ENCODE measurements at places on chromosomes 12 and 14.
A peak's percentile ranks its signal among the peaks of the same experiment; 100 is the strongest.

GRCh38 chr12:62919838-62920237 is 15.1 kb downstream of the PPM1H start:
- DNase-seq: peak; percentile 59

- peak; percentile 1 for DNase-seq
These were observed 360.4 kb downstream of the MED13L start for GRCh38 chr12:115916910-115917668.

DNA sequence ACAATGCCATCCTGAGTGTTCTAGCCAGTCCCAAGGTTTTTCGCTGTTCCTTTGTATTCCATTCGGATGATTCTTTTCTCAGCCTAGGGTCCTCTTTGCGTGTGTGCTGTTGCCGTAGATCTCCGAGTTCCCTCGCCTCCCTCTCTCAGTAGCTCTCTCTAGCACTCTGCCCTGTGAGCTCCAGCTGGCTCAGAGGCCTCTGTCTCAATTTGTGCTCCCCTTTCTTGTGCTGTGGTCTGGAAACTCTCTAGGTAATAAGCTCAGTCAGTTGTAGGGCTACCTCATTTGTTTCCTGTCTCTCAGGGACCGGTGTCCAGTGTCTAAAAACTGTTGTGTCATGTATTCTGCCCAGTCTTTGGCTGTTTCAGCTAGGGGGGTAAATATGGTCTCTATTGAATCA is 179.3 kb downstream of the PCNX1 start:
- DNase-seq: no peak

DNA sequence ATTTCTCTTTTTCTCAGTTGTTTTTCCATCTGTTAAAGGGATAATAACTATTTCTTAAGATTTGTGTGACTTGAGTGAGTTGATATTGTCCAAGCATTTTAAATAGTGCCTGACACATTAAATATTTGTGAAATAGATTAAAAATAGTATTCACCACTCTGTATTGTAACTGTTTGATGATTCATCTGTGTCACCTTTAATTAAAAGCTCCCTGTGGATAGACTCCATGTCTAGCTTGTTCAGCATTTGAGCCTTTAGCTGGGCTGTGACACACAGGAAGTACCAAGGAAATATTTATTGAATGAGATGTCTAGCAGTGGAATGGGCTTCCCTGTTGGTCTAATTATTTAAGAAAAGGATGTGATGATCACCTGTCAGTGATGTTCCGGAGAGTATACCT is 1.8 kb upstream of the GLIPR1L2 start:
- DNase-seq: peak; percentile 42

DNA sequence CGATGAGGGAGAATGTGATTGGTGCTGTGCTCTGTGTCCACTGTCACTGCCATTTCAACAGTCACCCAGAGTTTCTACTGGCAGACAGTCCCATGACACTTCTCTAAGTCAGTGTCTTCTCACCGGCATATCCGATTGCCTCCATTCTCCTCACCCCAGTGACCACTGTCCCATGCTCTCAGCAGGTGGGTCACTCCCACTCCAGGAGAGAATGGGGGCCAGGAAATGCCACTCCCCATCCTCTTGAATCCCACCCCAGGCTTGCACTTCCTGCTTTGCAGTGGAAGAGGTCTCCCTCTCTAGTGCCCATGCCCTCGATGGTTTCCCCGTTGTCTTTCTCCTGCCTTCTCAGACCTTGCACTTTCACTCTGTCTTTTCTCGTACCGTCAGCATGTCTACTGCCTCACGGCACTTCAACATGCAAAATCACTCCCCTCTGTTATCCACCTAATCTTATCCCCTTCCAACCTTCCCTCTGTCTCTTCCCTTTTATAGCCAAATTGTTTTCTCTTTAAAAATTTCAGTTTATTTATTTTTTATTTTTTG is 2.2 kb upstream of the EP400 start:
- no peak for DNase-seq

GRCh38 chr12:68393417-68393816 is 61.3 kb upstream of the MDM1 start:
- no peak for DNase-seq

DNA sequence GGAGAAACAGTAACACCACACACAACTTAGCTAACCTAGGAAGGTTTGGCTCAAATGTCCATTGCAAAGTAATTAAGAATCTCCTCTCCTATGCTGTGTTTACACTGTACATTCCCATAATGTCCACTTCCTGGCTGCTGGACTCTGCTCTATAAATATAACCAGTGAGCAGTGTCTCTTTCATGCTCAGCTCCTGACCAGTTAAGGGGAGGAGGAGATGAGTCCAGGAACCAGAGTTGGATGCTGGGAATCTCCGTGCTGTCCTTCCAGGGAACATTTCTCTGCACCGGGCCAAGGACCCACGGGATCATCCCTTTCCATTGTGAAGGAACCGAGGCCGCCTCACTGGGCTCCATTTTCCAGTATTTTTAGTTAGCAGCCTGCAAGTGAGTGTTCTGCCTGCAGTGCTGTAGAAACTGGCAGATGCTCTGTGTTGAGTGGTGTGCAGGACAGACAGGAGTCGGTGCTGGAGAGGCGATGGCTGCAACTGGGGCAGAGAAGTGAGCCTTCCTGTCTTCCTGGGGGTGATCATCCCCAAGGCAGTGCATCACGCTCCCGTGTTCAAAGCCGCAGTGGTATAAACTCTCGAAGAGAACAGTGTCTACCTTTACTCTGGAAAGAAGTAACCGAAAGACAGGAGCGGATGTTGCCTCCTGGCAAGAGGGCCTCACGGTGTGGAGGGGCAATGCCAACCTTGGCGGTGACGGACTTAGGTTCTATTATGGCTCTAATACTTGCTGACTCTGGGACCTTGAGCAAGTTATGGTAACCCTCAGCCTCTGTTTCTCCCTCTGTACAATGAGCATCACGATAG is 195.5 kb downstream of the CACNA1C start:
- peak; percentile 50 for DNase-seq

DNA sequence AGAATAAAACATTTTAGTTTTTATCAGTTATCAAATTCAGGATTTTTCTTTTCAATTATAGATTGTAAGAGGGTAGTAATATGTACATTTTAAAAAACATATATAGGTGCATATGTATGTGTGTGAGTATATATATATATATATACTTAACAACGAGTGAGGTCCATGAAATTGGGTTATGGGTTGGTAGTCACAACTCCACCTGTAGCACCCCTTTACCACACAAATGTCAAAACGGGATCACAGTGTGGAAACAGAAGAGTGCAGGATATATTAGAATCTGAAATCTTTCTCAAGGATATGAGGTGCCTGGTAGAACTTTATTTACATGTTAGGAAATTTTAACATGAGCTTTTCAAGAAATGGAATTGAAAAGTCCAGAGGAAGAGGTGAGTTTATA is 31.3 kb downstream of the MIA2 start:
- peak; percentile 47 for DNase-seq

- no peak for DNase-seq
These were observed 380.0 kb downstream of the DIO2 start for GRCh38 chr14:79831195-79831892.

DNA sequence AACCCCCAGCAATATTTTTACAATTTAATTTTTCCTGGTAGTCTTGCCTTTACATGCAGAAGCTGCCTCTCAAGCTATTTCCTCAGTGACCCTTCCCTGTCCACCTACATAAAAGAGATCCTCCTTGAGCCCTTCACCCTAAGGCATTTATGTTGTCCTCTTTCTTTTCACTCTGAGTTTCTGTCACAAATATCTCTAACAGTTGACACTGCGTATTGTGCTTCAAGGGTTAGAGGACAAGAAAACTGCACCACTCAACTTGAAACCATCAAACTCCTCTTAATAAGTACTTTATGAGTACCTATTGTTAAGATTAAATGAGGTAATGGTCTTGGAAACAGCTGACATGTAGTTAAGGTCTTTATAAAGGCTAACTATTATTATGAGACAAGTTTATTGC is 557.7 kb downstream of the TRHDE start:
- no peak for DNase-seq

DNA sequence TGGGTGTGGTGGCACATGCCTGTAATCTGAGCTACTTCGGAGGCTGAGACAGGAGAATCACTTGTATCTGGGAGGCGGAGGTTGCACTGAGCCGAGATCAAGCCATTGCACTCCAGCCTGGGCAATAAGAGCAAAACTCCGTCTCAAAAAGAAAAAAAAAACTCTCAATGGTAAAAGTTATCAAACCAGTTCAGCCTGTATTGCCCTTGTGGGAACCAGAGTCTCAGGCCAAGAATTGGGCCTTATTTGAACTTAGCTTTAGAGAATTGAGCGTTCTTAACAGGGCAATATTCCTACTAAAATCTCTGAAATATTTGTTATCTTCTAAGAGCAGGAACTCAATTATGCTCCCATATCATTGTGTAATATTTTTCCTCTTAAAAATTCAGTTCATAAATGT is 7.7 kb upstream of the MDM2 start:
- DNase-seq: no peak

DNA sequence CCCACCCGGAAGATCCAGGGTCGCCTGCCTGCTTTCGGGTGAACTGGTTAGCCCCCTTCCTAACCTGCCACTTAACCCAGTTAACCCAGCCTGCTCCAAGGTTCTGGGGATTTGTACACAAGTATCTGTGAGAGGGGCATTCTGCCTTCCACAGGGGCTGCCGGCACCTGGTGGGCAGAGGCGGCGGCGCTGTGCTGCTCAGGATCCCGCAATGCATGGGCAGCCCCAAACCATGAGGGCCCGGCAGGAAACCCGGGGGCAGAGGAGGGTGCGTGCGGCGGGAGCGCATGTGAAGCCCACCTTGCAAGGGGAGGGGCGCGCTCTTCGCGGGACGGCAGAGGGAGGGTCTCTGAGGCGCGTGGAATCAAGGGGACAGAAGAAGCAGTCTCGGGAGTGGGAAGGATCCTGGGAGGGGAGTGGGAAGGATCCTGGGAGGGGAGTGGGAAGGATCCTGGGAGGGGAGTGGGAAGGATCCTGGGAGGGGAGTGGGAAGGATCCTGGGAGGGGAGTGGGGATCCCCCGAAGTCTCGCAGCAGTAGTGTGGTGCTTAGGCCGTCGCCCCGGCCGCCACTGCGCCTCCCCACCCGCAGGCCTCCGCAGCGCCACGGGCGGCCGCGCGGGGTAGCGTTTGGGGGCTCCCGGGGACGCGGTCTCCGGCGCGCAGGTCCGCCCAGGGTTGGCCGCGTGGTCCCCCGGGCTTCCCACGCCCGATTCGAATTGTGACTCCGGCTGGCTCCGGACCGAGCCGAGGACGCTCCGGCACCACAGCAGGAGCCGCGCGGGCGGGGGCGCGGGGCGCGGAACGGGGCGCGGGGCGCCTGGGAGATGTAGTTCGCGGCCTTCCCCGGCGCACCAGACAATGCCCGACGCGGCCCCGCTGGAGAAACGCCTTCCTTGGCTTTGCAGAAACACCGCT is 4.9 kb upstream of the MTA1 start:
- peak; percentile 68 for DNase-seq

GRCh38 chr12:75870878-75871277 is 160.7 kb downstream of the PHLDA1 start:
- peak; percentile 59 for DNase-seq

GRCh38 chr12:79067977-79068376 is 203.4 kb downstream of the SYT1 start:
- no peak for DNase-seq

- peak; percentile 47 for DNase-seq
These were observed 2.8 kb downstream of the FBXL14 start for GRCh38 chr12:1591543-1591942.

DNA sequence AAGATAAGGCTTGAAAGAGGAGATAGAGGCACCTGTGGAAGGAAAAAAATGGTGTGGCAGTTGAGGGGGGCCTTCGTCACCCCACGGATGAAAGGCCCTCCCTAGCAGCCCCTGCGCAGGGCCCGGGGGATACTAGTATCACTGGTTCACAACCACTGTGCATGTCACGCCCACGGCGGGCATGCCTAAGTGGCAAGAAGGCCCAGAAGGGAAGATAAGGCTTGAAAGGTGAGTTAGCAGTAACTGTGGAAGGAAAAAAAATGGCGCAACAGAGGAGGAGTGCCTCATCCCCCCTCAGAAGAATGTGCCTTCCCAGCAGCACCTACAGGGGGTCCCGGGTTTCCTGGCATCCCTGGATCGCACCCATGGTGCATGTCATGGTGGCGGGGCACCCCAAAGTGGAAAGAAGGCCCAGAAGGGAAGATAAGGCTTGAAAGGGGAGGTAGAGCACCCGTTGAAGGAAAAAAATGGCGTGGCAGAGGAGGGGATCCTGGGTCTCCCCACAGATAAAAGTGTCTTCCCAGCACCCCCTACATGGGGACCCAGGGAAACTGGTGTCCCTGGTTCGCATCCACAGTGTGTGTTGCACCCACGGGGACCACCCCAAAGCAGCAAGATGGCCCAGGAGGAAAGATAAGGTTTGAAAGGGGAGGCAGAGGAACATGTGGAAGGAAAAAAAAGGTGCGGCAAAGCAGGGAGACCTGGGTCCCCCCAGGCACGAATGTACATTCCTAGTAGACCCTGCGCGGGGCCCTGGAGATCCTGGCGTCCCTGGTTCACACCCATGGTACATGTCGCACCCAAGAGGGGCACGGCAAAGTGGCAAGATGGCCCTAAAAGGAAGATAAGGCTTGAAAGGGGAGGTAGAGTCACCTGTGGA is 279.2 kb downstream of the ALG10 start:
- DNase-seq: no peak

DNA sequence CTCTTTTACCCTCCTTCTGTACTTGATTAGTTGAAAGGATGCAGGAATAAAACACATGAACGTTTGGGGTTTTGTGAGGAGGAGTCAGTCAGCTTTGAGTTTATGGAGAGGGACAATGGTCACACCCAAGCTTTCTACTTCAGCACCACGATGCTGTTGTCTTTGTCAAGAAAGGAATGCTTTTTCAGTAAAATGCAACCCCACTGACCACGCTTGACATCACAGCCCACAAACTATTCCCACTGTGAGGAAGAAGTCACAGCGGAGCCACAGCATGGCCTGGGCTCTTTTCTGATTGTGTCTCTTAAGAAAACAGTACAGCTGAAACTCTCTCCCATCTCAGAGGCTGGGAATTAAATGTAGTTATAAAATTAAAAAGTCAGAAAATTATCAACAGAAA is 135.2 kb downstream of the APAF1 start:
- DNase-seq: peak; percentile 47

DNA sequence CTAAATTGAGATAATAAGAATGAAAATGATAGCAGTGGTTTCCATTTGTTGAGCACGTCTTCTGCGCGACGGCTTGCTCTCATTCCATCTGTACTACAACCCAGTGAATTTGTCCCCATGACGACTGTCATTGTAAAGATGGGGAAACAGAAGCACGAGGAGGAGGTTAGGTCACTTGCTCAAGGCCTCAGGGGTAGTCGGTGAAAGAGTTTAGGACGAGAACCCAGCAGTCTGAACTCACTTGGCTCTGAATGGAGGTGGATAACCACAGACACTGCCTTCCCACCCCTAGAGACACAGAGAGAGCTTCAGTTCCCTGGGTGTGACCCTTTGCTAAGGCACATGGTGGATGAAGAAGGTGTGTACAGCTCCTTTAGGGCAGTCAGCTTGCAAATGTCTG is 30.9 kb upstream of the PLEKHG3 start:
- no peak for DNase-seq

Measured in astrocyte of the spinal cord (primary cell).